ENCODE measurements at places on chromosomes 1 and 21.

DNA sequence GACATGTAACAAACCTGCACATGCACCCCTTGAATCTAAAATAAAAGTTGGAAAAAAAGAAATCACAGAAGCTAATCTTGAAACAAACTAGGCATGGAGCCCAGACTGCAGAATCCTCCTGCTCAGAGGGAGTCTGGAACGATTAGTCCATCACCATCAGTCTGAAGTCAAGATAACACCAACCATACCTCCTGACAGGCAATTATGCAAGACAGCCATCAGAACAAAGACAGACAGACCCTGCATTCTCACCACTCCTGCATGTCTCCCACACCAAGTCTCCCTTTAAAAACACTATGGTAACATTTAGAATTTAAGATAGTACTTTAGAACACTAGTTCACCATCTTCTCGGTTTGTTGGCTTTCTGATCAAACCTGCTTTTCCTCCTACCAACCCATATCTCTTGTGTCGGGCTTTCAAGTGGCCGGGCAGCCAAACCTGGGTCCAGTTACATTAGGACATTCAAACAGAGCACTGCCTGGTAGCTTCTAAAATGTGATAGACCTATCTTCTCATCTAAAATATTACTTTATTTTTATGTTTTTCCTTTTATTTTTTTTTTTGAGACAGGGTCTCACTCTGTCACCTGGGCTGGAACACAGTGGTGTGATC lies 10.1 kb downstream of the YARS1 start:
- DNase-seq = no peak

DNA sequence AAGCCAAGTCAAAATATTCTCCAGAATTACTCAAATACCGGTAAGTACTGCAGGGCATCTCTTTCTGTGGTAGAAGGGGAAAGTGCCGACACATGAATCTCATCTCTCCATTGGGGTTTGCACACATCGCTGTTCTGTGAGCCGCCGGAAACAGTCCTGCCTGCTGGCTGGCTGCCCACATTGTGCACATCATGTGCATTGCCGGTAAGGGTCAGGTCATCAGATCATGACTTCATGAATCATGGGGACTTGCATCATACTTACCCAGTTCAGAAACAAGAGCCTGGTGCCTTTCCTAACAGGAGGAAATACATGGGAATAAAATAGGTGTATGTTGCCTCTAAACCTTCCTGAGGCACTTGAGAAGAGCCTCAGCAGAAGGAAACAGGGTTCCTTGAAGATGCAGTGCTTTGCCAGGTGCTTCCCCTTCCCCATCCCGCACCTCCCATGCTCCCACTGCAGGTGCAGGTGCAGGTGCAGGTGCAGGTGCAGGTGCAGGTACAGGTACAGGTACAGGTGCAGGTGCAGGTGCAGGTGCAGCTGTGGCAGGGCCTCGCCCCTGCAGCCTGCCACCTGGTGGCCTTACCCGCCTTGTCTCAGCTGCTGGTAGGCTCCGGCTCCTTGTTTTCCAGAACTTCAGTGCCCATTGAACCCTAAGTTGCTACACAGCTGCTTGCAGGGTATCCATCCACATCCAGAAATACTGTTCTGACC lies 26.5 kb downstream of the GPR137B start:
- DNase-seq = no peak

DNA sequence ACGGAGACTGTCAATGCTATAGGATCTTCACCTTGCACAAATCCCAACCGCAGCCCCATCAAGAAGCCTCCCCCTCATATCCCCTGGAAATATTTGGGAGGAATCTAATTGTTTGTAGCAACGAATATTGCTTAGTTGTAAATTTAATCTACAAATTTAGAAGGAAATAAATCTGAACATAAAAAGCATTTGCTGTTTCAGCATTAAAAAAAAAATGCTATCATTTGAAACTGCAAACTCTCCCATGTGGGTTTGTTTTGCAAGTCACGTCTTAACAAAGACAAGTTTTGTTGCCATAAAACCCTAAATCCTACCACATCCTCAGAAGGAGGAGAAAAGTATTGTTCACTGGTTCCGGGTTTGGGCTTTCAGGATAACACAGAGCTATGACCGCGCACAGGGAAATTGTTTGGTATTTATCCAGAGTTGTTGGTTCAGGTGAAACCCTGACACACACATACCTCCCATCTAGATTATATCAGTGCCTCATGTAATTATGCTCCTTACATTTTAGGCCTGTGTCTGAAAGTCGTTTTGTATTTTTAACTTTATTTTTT lies 279.6 kb downstream of the TM2D1 start:
- no peak for DNase-seq

- no peak for DNase-seq
Measured at GRCh38 chr1:37317870-37318467, 156.4 kb upstream of the ZC3H12A start.

GRCh38 chr1:215631040-215631439 lies 63.9 kb downstream of the KCTD3 start:
- no peak for DNase-seq

Measured in AG04449 (cell line).